Fibroblast of upper back skin (primary cell): ENCODE measurements at places on chromosomes 3 and 15.

DNA sequence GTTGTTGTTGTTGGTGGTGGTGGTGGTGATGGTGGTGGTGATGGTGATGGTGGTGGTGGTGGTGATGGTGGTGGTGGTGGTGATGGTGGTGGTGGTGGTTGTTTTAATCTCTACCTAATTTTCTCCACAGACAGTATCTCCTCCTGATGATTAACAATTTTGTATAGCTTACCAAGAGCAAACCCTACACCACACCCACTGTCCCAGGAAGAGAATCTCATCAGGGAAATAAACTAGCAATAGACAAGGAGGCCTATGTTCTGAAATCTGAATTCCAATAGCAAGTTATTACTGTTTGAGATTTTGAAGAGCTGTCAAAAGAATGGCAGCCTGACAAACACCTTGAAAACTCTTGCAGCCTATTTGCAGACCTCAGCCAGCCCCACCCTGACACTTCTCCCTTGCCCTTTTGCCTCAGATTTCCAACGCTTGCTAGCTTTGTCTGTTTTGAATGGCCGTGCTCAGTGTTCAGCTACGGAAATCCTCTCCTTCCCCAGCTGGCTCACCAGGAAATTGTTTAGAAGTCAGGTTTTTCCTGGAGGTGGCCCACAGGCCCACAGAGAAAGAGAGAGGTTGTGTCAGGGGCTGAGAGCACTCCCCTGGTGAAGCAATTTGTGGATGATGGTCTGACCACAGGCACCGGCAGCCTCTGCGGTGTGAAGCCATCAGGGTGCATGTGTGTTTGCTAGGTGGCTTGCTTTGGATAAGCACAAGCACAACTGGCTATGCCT lies 101.6 kb downstream of the MAGI1 start:
- DNase-seq, result no peak

GRCh38 chr3:124467980-124468902 lies 262.0 kb upstream of the UMPS start:
- DNase-seq, result peak; percentile 38

DNA sequence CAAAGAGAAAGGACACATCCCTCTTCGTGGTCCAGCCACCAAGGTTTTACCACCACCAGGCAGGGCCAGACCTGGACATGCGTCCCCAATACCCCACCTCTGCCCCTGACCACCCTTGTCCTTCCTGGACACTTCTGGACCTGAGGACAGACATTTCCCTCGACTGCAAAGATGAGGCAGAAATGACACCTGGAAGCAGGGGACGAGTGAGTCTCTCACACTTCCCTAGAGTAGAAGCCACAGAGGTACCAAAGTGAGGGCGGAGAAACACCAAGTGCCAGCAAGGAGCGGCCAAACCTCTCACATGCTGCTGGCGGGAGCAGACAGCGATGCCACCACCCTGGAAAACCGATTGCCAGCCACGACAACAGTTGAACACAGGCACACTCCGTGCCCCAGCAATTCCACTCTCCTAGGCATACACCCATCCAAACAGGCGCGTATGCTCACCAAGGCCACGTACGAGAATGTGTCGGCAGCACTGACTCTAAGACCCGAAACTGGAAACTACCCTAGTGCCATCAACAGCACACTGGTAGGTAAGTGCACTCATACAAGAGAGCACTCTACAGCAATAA lies 207.0 kb upstream of the NSMCE3 start:
- no peak for DNase-seq

- DNase-seq, result no peak
Measured at GRCh38 chr3:196149831-196150301, 61.3 kb downstream of the ZDHHC19 start.

- peak; percentile 57 for DNase-seq
Measured at GRCh38 chr15:63015618-63016017, 26.9 kb upstream of the TPM1 start.

GRCh38 chr15:95329362-95329761 lies 1001.1 kb upstream of the NR2F2 start:
- no peak for DNase-seq

DNA sequence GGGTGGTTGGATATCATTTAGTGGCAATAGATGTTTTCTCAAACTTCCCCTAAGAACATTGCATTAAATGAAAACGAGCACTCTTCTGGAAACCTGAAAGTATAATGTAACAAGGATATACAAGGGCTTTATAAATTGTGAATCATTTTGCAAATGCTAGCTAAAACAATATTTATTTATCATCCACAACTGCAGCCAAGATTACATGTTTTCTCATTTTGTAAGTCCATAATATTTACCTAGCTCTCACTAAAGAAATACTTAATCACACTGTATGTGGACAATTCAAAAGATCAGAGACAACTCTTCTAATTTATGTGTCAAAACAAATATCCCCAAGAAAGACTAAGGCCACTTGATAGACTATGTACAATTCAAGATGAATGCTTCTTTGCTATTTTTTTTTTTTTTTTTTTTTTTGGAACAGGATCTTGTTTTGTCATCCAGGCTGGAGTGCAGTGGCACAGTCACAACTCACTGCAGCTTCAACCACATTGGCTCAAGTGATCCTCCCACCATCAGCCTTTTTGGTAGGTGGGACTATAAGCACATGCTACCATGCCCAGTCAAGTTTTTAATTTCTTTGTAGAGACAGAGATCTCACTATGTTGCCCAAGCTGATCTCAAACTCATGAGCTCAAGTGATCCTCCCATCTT lies 427.7 kb upstream of the THBS1 start:
- DNase-seq, result no peak

DNA sequence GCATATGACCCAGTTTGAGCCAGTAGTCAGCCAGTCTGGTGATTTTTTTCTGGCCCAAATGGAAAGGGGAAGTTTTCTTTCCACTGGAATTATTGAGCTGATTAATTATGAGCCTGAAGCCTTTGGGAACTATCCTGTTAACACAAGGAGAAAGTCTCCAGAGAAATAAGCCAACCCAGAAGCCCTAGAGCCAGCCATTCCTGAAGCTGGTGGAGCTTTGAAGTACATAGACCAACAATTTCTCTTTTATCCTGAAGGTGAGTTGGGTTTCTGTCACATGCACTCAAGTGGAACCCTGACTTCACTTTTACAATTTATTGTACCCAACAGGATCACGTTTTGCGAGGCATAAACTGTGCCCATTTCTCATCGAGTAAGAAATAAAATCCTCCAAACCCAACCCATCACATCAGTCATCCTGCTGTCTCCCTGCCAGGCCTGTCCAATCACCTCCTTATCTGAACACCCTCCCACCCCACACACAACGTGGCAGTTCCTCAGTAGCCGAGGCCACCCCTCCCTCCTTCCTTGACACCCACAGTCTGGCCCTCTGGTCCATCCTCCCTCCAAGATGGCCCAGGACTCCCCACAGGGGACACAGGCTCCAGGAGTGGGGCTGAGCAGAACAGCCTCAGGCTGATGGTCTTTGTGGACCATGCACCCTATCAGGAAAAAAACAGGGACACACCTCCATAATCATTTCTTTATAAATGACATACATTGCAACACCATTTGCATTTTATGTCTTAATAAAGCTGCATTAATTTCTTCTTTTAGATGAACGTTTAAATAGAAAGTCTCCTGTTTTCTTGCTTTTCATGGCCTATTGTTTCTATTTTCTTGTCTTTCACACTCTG lies 55.7 kb upstream of the GATA2 start:
- DNase-seq, result peak; percentile 55

DNA sequence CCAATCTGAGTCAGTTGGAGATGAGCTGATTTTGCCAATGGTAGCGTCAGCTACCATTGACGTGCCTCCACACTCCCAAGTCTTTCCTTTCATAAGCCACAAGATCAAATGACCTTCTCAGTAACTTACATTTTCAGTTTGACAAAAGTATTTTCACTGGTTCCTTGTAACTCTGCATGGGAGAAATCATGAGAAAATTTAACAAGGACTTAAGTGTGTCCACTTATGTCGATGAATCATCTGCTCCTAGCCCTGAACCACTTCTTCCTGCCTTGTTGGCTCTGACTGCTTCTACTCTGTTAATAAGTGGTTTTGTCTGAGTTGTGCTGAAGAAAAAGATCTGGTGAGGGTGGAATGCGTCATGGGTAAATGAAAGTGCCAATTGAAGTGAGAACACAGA lies 101.2 kb downstream of the NFKBIZ start:
- DNase-seq, result peak; percentile 83

- DNase-seq, result peak; percentile 59
Measured at GRCh38 chr3:110314512-110315114, 757.0 kb upstream of the NECTIN3 start.

DNA sequence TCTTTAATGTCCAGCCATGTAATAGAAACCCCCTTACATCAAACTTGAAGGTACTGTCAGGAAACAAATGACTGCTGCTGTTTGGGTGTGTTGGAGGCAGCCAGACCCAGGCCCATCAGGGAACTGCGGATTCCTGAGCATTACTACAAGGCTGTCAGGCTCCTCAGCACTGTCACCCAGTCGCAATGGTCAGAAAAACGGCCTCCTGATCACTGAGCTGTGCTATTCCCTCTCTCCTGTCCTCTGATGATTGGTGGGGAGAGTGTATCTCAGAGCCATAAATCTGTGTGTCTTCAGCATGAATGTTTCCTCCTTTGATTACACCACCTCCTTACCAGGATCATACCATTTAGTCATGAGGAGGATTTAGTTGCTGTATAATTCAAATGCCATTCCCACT lies 135.2 kb upstream of the GADL1 start:
- DNase-seq, result peak; percentile 15

GRCh38 chr3:187777331-187777941 lies 32.2 kb upstream of the BCL6 start:
- DNase-seq, result no peak

DNA sequence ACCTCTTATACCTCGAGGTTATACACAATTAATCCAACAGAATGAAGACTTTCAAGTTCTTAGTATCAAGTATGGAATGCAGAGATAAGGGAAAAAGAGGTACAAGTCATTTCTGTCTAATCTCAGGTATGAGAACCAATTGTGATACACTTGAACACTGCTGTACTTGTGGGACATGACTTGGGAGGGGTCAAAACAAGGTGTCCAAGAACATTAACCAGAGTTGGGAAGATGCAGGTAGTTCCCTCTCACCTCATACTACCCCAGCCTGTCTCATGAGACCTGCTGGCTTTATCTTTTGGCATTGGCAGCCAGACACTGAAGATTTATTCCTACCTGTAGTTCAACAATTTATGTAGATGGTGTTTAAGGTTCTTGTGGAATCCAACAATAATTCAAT lies 209.7 kb downstream of the NR1D2 start:
- no peak for DNase-seq

GRCh38 chr3:186759231-186759930 lies 24.0 kb upstream of the EIF4A2 start:
- no peak for DNase-seq
